ENCODE measurements at places on chromosomes 5 and 9. TPM values are rescaled to one million over a fixed set of nuclear protein-coding genes. Genes with fewer than 3 reads are reported as not detected.

- no peaks in the 10 kb centered on the region for H3K36me3 ChIP-seq
- no peak overlapping the region for H3K4me3 ChIP-seq
- H3K27ac ChIP-seq: no peak overlapping the region
- peaks cover 4% of the 10 kb centered on the region for H3K4me1 ChIP-seq
- peaks cover 37% of the 10 kb centered on the region for H3K27me3 ChIP-seq
- no peak for DNase-seq
These were observed 262.3 kb downstream of the NSG2 start for GRCh38 chr5:174307656-174308271.

DNA sequence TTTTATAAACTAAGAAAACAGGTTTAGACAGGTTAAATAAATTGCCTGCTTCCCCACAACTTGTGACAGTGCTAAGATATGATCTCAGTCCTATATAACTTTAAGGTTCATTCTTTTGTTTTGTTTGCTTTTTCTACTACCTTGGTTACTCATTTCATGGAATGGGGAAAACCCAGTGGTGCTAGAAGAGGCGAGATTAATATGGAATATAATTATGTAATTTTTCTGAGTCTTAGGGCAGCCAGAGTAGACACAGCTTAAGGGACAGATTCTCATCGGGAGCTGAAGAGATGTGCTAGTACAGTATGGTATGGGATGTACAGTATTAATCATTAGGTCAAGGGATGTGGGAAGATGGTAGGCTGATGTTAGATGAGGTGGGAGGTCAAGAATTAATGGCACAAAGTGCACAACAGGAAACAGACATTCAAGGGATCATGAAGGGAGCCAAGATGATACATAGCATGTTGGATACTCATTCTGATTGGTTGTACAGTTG lies 6.2 kb downstream of the TRIM32 start:
- H3K27ac ChIP-seq: no peak overlapping the region
- peaks cover 46% of the 10 kb centered on the region for H3K4me1 ChIP-seq
- no peaks in the 10 kb centered on the region for H3K27me3 ChIP-seq
- H3K4me3 ChIP-seq: no peak overlapping the region

- H3K36me3 ChIP-seq: no peaks in the 10 kb centered on the region
- H3K4me3 ChIP-seq: no peak overlapping the region
- H3K27me3 ChIP-seq: peaks cover 91% of the 10 kb centered on the region
These were observed 11.3 kb downstream of the MSX2 start for GRCh38 chr5:174735498-174736330.

DNA sequence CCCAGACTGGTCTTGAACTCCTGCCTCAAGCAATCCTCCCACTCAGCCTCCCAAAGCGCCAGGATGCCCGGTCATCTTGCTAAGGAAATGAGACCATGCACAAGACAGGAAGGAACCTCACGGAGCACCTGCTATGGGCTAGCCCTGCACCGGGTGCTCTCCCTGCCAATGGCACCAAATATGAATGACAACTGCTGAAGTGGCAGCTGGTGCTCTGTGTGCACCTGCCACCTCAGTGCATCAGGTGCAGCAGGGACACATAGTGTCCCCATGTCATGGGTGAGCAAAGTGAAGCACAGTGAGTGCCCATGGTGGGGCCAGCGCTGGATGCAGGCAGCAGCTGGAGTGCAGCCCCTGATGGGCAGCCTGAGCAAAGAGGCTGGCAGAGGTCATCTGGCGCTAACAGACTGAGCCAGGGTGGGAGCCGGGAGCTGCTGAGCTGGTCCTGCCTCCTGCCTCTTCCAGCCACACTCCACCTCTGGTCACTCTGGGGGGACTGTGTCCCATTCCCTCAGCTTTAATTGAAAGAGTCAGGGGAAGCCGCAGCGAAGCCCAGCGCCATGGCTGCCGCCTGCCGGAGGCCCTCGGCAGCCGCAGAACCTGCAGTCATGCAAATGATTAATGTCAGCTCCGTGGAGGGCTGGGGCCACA lies 46.4 kb downstream of the BARX1 start:
- H3K4me1 ChIP-seq: no peaks in the 10 kb centered on the region
- H3K27ac ChIP-seq: no peak overlapping the region
- DNase-seq: no peak
- H3K4me3 ChIP-seq: no peak overlapping the region

DNA sequence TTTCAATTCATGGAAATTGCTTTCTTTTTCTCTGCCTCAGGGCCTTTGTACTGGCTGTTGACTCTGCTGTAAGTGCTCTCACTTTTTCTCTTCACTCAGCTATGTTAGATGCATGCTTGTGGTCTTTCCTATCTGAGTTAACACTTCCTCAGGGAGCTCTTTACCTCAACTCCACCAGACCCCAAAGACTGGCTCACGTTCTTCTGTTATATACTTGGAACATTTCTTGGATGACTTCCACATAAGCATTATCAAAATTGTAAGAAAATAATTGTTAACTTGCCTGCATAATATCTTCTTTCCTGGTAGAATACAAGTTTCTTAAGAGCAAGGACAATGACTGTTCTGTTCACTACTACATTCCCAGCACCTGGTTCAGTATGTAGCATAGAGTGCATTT lies 455.9 kb downstream of the EBF1 start:
- no peak overlapping the region for H3K4me3 ChIP-seq
- H3K36me3 ChIP-seq: no peaks in the 10 kb centered on the region
- H3K27me3 ChIP-seq: no peaks in the 10 kb centered on the region
- no peak for DNase-seq
- peaks cover 7% of the 10 kb centered on the region for H3K4me1 ChIP-seq
- H3K27ac ChIP-seq: no peak overlapping the region

DNA sequence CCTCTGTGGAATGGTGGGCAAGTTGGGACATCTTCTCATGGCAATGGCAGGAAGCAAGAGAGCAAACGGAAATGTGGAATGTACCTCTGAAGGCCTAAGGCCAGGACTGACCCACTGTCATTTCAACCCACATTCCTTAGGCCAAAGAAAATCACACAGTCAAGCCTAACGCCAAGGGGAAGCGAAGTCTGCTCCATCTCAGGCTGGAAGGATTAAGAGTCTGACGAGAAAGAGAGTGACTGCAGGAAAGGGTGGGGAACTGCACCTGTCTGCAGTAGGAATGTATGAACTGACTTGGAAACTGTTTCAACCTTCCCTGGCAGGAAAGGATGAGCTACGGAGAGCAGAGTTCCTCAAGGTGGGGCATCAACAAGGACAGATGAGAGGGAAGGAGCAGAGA lies 90.2 kb upstream of the TAS2R1 start:
- H3K4me1 ChIP-seq: no peaks in the 10 kb centered on the region
- H3K36me3 ChIP-seq: no peaks in the 10 kb centered on the region
- H3K4me3 ChIP-seq: no peak overlapping the region

Gene GABRP
- 1.3 TPM for total RNA-seq

Gene PTGS1
- 2.3 TPM for total RNA-seq
